ENCODE measurements at places on chromosomes 16 and 17.

- peak; percentile 83 for DNase-seq
These were observed 142.2 kb downstream of the RAB11FIP4 start for GRCh38 chr17:31533546-31534155.

DNA sequence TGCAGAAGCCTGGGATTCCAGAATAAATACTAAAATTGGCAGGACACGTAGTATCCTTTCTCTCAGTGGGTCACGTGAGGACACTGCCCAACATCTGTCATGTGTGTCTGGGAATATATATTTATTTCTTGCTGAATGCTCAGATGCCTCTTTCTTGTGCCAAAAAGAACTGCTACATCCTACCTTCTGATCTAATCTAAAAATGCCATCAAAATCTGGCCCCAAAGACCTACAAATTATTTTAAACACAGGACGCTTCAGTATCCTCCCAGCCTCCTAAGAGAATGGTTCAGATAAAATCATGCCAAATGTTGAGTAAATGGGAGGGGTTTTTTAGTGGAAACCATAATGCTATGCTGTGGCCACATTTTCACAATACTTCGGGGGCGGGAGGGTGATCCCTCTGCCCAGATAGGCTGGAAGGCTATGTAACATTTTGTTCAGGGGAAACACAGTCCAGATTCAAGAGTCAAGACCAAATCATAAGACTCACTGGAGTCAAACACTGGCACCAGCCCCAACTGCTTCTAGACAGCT lies 22.9 kb upstream of the CORO6 start:
- DNase-seq, result peak; percentile 83

DNA sequence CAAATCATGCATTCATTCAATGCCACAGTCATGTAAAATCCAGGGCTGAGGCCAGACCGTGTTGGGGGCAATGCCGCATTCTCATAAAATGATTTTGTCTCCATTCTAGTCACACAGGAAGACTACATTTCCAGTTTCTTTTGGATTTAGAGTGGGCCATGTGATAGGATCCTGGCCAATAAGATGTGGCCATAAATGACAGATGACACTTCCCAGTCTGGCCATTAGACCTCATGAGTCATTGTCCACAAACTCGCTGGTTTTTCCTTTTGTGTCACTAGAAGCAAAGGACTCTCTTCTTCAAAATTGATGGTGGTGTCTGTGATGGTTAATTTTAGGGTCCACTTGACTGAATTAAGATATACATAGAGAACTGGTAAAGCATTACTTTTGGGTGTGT lies 352.3 kb downstream of the UTP18 start:
- no peak for DNase-seq

DNA sequence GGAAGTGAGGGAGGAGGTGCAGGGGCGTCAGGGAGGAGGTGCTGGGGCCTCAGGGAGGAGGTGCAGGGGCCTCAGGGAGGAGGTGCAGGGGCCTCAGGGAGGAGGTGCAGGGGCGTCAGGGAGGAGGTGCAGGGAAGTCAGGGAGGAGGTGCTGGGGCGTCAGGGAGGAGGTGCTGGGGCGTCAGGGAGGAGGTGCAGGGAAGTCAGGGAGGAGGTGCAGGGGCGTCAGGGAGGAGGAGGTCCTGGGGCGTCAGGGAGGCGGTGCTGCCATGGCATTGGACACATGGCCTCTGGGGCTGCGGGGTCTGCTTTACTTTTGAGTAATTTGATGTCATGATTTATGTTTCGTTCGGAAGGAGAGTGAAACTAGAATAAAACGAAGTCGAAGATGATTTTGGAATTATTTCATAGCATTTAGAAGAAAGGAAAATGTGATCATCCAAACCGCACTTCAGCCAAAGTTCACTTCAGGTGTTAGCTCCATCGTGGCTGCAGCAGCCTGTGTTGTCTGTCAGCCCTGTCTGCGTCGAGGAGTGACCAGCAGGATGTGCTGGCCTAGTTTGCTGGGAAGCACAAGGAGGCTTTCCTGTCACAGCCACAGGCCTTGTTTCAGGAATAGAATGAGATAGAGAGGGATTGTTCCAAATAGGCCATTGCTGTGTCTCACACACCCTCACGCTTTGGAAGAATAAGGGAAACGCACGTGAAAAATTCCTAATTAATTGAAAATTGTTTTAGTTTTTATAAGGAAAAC lies 42.8 kb downstream of the RAB11FIP3 start:
- DNase-seq, result no peak

DNA sequence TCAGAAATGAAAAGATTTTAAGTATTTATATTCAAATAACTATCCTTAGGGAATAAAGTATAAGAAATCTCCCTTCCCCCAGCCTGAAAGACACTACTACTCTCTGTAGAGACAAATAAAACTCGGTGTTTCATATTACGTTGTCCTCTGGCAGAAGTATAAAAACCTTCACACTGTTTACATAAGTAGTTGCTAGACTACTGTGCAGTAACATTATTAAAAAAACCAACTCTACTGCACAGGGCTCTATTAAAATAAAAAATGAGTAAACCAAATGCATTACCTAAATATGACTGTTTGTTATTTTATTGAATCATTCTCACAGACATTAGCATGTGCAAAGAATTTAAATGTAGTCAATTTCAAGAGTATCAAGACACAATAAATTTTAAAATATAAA lies 67.4 kb downstream of the MED13 start:
- peak; percentile 72 for DNase-seq

- no peak for DNase-seq
These were observed 343.8 kb downstream of the TOX3 start for GRCh38 chr16:52203096-52203495.

DNA sequence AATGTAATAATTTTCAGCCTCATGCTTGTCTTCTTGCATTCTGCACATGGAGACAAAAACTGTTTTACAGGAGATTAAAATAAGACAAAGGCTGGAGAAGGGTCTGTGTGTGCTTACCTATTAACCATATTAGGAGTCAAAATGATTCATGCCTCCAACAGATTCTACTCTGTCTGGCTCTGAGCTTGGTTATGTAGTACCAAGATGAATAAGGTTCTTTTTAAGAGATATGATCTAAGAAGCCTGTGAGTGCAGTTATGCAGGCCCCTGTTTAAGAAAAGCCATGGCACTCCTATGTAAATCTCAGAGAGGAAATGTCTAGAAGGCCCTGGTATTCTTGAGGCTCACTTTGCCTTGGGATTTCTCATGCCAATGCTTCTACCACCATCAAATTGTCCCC lies 486.6 kb upstream of the CDH11 start:
- no peak for DNase-seq

DNA sequence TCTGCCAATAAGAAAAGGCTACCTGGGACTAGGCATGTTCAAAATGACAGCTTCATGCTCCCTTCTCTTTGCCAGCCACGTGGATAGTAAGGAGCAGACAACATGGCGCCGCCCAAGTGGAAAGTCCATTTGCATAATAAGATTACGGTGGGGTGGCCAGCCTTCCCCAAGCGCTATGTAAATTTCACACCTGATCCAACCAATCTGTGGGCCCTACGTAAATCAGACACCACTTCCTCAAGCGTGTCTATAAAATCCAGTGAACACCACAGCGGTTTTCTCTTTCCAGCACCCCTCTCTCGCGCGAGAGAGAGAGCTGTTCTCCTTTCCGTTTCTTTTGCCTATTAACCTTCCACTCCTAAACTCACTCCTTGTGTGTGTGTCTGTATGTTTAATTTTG lies 140.3 kb upstream of the ERCC4 start:
- DNase-seq, result no peak

GRCh38 chr17:50944054-50944901 lies 78.1 kb upstream of the TOB1 start:
- DNase-seq, result peak; percentile 74

GRCh38 chr17:6269478-6269877 lies 165.4 kb downstream of the AIPL1 start:
- peak; percentile 48 for DNase-seq

DNA sequence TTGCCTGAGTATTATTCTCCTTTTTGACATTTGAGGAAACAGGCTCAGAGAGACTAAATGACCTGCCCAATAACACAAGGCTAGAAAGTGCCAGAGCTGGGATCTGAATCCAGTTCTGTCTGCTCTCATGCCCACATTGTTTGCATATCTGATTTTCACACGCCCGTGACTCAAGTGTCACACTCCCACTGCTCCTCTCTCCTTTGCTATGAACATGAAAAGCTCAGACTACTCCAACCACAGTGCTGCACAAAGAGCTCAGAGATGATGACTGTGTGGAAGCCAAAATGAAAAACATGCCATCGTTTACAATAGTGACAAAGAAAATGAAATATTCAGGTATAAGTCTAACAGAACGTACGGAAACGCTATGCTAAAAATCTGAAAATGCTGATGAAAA lies 107.9 kb downstream of the SMG6 start:
- DNase-seq, result peak; percentile 66

GRCh38 chr16:68607443-68607842 lies 37.7 kb upstream of the CDH3 start:
- no peak for DNase-seq

DNA sequence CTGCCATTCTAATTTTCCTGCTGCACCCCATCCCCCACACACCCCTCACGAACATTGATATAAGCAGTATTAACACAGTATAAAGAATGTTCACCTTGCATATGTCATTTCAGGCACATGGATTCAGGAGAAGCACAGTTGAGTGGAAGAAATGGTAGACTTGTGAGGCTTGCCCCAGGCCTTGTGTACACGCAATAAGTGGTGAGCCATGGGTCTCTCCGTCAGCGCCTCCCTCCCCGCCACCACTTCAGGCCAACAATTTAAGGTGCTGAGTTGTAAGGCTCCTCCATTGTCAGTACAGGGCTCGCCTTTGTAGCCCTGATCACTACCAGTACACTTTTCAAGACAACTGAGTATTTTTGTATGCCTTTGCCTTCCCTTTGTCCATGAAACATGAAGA lies 12.2 kb upstream of the CLEC18C start:
- no peak for DNase-seq

DNA sequence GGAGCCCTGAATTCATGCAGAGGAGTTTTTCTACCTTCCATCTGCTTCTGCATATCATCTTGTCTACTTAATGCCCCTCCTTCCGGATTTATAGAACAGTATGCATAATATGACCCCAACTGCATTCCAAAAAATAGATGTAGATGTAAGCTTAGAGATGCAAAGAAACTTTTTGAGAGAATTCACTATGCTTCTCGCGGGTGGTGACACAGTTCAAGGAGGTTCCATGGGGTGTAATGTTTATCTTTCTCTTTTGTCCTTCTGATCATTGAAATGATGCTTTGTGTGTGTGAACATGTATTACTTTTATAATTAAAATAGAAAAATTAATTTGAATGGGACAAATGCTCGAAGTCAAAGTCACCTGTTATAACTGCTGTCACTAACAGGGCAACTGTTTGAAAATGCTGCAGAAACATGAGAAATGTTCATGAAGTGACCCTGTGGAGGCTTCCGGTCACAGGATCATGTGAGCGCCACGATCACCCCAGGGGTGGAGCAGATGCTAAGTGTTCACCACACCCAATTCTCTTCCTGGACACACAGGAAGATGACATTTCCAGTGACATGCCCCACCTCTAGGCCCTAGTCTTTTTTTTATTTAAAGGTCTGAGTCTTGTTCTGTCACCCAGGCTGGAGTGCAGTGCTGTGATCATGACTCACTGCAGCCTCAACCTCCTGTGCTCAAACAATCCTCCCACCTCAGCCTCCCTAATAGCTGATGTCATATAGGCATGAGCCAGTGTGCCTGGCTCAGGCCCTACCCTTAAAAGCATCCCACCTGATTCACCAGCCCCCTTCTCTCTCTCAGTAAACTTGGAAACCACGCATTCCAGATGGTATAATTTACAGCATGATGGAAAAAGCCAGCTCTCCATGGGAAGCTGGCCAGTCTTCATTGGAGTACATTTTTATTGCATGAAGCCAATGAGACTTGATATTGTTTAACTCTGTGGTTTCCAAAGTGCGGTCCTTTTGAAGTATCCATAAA lies 21.0 kb upstream of the AGRP start:
- DNase-seq, result peak; percentile 18

- peak; percentile 69 for DNase-seq
These were observed 253.7 kb upstream of the HSBP1 start for GRCh38 chr16:83554096-83554495.

DNA sequence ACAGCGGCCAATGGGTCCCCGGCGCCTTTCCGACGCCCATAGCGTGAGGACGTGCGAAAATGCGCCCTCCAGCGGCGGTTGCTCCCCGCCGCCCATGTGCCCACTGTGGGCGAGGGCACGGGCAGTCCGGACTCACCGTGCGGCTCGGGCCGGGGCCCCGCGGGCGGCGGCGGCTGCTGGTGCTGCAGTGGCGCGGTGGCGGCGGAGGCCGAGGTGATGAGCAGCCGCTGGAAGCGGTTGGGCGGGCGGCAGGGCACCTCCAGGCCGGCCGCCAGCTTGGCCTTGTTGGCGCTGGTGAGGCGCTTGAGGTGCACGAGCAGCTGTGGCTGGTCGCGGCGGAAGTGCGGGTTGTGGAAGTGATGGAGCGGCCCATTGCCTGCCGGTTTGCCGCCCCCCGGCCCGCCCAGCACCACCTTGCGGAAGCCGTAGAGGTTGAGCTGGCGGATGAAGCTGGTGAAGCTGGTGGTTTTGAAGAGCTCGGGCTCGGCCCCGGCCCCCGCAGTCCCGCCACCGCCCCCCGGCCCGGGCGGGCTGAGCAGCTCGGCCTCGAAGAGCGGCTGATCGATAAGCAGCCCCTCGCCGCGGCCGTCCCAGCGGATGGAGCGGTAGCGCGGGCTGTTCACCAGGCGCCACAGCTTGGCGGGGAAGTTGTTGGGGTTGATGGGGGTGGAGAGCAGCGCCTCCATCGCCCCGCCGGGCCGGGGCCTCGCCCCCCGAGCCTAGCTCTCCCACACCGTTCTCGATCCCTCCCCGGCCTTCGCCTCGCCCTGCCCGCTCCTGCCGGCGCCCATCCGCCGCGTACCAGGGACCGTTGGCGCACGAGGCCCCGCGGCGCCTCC lies at the start of gene HSF5:
Gene HSF5, minus strand, starts transcription at position 820 of the 839 bp plus-strand sequence. Its CDS starts 134 bp downstream, at position 686.
- DNase-seq, result no peak

- DNase-seq, result no peak
These were observed 131.1 kb downstream of the ENGASE start for GRCh38 chr17:79205688-79206205.

DNA sequence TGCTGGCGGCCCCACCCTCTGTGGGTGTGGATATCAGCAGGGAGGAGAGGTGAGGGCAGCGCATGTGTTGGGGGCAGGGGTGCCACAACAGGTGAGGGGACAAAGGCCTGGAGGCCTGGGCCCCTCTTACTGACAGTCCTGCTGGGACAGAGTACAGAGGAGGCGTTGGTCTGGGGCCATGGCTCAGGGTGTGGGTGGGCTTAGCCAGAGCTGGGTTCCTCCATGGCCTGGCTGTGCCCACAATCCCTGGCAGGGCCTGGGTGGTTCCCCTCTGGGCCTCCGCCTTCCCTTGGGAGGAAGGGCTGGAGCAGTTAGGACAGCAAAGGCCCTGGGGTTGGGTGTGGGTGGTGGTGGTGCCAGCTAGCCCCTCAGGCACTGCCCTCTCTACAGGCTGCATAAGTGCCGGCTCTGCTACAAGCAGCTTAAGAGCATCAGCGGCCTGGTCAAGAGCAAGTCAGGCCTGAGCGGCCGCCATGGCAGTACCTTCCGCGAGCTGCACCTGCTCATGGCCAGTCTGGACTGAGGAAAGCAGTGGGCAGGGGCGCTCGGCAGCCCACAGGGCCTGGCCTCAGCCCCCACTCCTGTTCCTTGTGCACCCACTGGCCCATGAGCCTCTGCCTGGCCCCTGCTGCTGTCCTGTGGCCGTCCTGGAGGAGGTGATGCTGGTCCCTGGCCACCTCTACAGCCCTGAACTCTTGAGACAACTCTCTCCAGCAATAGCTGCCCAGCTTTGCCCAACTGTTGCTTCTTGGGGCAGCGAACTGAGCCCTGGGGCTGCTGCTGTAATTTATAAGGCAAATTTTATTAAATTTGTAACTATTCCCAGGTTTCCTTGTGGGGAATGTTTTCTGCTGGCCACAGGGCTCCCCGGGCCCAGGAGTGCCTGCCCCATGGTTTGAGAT lies 21.1 kb downstream of the KATNB1 start:
- DNase-seq, result no peak
